NCI-H345 (cell line): ENCODE measurements at places on chromosomes 5 and 9.

GRCh38 chr9:108696156-108696555, 159.6 kb downstream of the ACTL7B start:
- DNase-seq, result no peak

- DNase-seq, result no peak
Observed at GRCh38 chr9:110626101-110626829, 42.3 kb upstream of the MUSK start.

- no peak for DNase-seq
Observed at GRCh38 chr9:36158122-36158521, 11.1 kb upstream of the CCIN start.

- DNase-seq, result no peak
Observed at GRCh38 chr5:39520232-39520572, 95.4 kb upstream of the DAB2 start.

GRCh38 chr5:31587546-31587945, 51.4 kb upstream of the PDZD2 start:
- DNase-seq, result no peak

- no peak for DNase-seq
Observed at GRCh38 chr9:121886759-121887485, 206.2 kb downstream of the TTLL11 start.

DNA sequence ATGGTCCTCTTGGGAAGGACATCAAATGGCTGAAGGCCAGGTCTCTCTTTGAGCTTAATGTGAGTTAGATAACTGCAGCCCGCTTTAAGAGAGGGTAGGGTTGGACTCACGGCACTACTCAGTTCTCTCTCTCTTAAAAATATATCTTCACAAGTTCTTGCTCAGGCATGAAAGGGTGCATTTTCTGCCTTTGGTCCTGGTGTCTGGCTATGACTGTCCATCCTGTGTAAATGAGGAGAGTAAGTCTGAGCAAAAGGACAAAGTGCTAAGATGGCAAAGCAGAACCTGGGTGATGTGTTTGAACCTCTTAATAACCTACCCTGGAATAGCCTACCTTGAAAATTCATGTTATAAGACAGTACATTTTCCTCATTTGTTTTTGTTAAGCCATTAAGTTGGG, 293.4 kb downstream of the PDE4D start:
- DNase-seq, result no peak

DNA sequence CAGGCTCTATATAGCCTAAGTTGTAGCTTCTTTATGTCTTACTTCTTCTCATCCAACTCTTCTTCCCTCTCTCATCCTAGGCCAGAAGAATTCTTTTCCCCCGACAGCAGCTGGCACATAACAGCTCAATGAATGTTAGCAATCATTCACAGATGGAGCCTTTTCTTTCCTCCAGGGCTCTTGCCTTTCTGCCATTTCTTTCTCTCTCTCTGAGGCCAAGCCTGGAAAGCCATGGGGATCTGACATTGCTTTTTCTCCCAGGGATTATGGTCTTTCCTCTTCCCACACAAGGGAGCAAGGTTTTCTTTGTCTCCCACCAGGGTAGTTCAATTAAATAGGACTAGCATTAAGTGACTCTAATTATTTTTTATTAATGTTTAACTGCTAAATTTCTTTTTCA, 20.5 kb downstream of the SMIM15 start:
- DNase-seq, result no peak

GRCh38 chr5:127985811-127986325, 97.7 kb upstream of the SLC12A2 start:
- DNase-seq, result no peak

GRCh38 chr9:71179183-71179582, 57.8 kb upstream of the TRPM3 start:
- no peak for DNase-seq

DNA sequence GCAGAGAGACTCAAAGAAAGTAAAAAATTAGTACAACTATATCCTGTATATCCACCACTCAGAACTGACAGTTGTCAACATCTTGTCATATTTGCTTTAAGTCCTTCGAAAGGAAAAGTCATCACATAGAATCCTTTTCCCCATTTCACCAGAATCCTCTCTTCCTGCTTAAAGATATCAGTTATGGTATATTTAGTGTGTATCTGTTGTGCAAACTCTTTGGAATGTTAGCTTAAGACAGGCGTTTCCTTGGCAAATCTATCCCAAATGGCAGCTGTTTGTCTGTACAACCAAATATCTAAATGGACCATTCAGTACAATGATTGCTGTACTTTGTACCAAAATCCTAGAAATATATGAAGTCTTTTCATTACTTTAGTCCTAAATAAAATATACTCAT, 98.5 kb downstream of the ITGA1 start:
- DNase-seq, result no peak

GRCh38 chr9:127706836-127707241, at the start of gene CFAP157:
TSS of gene CFAP157 (plus strand) at chr9:127706988. CDS start at chr9:127707032, 44 bp downstream.
- DNase-seq, result peak; percentile 29

DNA sequence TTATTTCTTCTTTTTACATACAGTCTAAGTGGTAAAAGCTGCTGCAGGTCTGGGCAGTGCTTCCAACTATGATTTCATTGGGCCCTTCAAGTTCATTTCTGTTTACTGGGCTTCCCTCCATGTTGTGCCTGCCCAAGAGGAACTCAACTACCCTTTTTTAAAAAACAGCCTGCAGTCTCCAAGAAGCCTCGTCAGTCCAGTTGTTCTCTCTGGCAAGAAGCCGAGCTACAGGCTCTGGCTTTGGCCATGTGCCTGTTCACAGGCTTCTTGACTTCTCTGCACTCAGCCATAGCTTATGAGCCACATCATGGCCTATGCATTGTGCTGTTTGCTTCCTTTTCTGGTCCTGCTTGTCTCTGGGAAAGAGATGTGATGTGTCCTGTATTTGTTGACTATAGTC, 119.7 kb upstream of the PJA2 start:
- DNase-seq, result no peak

DNA sequence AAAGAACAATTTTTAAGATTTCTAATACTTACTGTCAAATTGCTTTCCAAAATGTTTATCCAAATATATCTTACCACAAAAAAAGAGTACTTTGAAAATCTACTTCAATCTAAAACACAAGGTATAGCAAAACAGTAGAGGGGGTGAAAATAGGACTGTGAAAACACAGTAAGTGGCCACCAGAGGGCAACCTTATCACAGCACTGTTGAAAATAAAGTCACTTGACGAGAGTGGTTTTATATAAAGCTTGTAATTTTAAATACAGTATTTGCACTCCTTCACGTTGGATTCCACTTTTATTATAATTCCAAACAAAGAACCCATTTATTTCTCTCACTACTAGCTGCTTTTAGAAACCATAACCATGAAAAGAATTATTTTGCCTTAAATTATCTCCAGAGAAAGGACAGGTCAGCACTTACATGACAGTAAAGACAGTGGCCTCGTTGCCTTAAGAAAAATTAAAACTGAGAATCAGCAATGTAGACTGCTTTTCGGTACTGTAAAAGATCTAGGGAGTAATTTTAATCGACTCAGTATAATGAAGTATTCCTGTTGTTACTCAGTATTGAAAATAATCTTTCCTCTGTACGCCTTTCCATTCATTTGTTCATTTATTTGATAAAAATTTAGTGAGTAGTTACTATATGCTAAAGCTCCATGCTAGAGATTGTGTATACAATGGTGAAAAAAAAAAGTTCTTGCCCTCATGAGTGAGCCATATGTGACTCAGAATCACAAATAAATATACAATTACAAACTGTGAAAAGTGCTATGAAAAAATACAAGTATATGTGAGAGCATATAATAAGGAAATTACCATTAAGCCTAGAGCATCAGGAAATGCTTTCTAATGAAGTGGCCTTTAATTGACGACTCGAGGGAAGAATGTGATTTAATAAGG, 40.0 kb upstream of the CDK5RAP2 start:
- peak; percentile 51 for DNase-seq

GRCh38 chr9:21239911-21240310, at the start of gene IFNA14:
TSS of gene IFNA14 (minus strand) at chr9:21240005. CDS start at chr9:21239935, 70 bp downstream.
- DNase-seq, result no peak

DNA sequence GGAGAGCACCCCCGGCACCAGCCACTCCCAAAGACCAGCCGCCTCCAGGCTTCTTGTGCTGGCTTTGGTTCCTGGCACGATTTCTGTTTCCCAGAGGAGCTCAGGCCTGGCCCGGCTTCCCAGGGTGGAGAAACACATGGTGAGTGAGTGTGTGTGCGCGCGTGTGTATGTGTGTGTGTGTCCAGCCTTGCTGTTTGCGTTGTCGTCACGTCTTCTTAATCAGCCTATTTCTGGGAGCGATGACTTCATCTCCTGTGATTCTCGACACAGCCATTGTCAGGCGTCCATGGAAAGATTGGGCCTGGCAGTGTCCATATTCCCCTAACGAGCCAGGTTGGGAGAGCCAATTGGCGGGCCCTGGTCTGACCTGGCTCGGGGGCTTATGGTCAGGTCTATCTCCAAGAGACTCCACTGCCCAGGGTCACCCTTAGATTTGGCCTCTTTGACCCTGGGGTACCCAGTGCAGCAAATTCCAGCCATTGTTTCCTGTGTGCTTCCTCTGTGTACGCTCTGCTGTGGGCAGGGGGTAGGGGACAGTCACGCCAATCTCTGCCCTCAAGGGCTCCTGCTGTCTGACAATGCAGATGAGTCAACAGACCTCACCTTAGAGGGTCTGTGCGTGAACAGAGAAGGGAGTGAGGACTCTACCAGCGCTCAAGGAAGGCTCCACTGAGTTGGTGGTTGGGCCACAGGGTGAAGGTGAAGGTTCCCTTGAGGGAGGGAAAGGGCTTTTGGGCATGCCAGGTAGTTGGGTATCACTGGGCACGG, 73.8 kb downstream of the DAB2IP start:
- no peak for DNase-seq

- no peak for DNase-seq
Observed at GRCh38 chr5:38666668-38667498, 110.4 kb upstream of the LIFR start.

GRCh38 chr9:93543117-93543516, 33.3 kb upstream of the PHF2 start:
- DNase-seq, result no peak

DNA sequence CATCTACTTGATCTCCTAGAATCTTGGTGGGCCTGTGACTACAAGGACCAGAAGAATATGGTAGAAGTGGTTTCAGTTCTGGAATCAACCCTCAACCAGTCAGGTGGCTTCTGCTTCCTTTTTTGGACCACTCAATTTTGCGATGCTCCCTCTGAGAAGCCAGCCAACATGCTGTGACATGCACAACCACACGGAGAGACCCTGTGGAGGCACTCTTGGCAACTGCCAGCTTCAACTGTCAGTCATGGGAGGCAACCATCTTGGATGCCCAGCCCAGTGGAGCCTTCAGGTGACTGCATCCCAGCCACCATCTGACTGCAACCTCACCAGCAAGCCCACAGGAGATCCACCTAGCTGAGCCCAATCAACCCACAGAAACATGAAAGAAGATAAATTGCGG, 137.3 kb downstream of the FAM114A2 start:
- DNase-seq, result no peak

- DNase-seq, result no peak
Observed at GRCh38 chr5:43702815-43703214, 99.8 kb downstream of the NNT start.

DNA sequence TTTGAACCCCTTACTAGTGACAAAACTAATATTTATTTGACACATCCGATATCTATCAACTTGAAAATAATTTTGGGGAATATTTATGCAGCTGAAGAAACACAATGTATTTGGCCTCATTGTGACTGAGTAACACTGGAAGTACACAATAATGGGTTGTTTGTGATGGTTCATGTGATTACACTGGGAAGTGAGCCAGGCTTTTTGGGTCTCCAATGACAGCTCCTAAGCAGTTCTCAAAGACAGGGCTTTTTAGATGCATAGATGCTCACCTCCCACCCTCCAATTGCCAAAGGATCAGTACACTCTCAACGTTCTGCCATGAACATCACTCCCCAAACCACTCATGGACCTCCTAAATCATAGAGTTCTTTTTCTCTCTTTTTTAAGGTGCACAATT, 170.0 kb downstream of the SLC24A2 start:
- peak; percentile 31 for DNase-seq

DNA sequence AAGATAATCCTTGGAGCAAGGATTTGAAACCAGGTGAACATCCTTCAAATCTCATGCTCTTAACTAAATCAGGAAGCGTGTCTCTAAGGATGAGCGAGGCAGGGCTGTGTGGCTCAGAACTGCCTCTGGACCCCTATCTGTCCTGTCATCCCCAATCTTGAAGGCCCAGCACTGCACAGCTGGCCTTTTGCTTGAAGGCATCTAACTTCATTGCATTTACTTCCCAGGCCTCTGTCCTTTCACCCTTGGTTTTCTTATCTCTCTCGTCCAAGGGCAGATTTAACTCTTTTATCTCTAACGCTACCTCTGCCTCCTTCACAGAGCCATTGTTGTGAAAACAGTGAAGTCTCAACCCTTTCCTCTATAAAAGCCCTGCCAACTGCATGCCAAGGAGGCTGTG, 83.8 kb downstream of the UGCG start:
- no peak for DNase-seq

GRCh38 chr9:108850293-108850897, 5.4 kb downstream of the ACTL7B start:
- DNase-seq, result peak; percentile 7

GRCh38 chr9:109600142-109600541, 102.0 kb upstream of the PTPN3 start:
- no peak for DNase-seq

DNA sequence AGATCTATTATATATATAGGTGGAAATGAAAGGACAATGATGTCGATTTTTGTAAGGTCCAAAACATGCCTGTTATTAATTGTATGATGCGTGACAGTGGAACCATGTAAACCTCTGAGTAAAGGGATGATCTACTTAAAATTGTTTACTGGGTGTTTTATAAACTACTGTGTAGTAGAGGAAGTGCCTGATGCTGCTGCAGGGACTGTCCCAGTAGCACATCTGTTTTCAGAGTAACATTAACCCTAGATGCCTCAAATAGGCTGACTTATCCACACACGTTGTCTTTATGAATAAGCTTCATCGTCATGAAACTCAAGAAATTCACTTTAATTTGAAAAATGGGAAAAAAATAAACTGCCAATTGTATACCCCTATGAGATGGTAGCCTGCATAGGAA, 1.7 kb downstream of the CAMK4 start:
- no peak for DNase-seq

GRCh38 chr9:110463499-110463898, 116.0 kb downstream of the SVEP1 start:
- no peak for DNase-seq

DNA sequence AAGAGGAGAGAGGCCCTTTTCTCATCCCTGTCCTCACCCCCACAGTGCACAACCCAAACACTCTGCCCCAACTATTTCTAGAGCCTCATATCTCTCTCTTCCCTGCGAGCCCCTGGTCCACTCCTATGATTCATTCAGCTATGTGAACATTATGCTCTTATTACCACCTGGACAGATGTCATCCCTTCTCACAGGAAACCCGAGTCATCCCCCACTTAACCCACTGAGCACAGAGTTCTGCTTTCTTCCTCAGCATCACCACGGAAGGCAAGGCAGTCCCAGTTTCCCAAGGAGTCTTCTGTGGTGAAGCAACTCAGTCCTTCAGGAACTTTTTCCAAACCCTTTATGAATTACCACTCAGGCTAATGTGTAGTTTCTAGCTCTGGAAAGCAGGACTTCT, 1.3 kb downstream of the DNAI1 start:
- DNase-seq, result no peak

GRCh38 chr5:55406292-55406691, 98.5 kb downstream of the MTREX start:
- DNase-seq, result peak; percentile 24
